ENCODE measurements at places on chromosomes 3 and 15. TPM values are rescaled to one million over a fixed set of nuclear protein-coding genes. Genes with fewer than 3 reads are reported as not detected.

- no peaks in the 10 kb centered on the region for H3K36me3 ChIP-seq
- peaks cover 26% of the 10 kb centered on the region for H3K27me3 ChIP-seq
- peaks cover 5% of the 10 kb centered on the region for H3K4me1 ChIP-seq
Measured at GRCh38 chr3:141663993-141664392, 74.1 kb upstream of the RNF7 start.

DNA sequence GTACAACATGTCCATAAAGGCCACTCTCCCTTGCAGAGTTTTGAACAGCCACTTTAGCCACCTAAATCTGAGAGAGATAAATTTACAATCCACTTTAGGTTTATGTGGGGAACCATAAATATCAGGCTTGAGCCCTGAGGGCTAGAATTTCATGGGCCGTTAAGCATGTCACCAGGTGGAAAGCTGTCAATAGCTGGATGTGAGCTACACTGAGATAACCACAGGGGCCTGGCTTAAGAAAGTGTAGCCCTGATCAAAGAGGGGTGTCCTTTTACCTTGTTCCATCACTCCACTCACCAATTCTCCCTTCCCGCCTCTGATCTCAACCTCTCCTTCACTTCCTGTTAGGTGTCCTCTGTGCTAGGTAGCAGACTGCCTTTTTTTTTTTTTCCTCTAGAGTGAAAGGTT, 172.8 kb upstream of the ICE2 start:
- peaks cover 37% of the 10 kb centered on the region for H3K4me1 ChIP-seq
- H3K27ac ChIP-seq = peak overlapping the region; percentile 70
- peak; percentile 28 for DNase-seq

GRCh38 chr3:130979117-130979516, 47.5 kb downstream of the ASTE1 start:
- no peak overlapping the region for H3K27ac ChIP-seq
- no peaks in the 10 kb centered on the region for H3K27me3 ChIP-seq
- no peak for DNase-seq
- H3K36me3 ChIP-seq = no peaks in the 10 kb centered on the region
- no peak overlapping the region for H3K4me3 ChIP-seq

GRCh38 chr15:31101262-31102038, at the start of gene TRPM1:
Gene TRPM1 (minus strand): TSS chr15:31101725. CDS start chr15:31081355, 20,370 bp downstream.
- no peak for DNase-seq
- peaks cover 19% of the 10 kb centered on the region for H3K4me1 ChIP-seq
- H3K27ac ChIP-seq = no peak within 1 kb of the TSS
- no peaks in the 10 kb centered on the region for H3K27me3 ChIP-seq

GRCh38 chr15:98957655-98958054, 49.9 kb downstream of the PGPEP1L start:
- no peak for DNase-seq
- H3K27me3 ChIP-seq = no peaks in the 10 kb centered on the region
- H3K4me3 ChIP-seq = no peak overlapping the region
- H3K4me1 ChIP-seq = no peaks in the 10 kb centered on the region
- no peak overlapping the region for H3K27ac ChIP-seq

DNA sequence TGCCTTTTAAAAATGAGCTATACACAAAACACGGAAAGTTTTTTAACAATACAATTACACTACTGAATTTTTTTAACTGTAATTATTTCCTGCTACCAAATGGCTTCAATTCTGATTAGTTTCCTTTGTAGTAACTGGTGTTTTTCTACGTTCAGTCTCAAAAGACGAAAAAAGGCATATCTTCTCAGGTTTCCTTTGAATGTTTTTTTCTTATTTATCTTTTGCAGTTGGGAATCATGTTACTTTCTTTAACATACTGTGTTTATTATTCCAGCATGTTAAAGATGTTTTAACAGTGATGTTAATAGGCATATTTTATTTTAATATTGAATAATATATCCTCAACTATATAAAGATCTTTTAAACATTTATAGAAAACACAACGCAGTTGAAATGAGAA, 1055.5 kb downstream of the ROBO1 start:
- DNase-seq = no peak
- H3K4me1 ChIP-seq = no peaks in the 10 kb centered on the region
- no peak overlapping the region for H3K27ac ChIP-seq

GRCh38 chr3:65408531-65409175, 630.1 kb downstream of the MAGI1 start:
- no peak for DNase-seq
- no peak overlapping the region for H3K4me3 ChIP-seq
- H3K36me3 ChIP-seq = no peaks in the 10 kb centered on the region
- no peaks in the 10 kb centered on the region for H3K27me3 ChIP-seq
- H3K4me1 ChIP-seq = peaks cover 3% of the 10 kb centered on the region

The DTWD1 gene
- 28.6 TPM for total RNA-seq

The CALML4 gene
- total RNA-seq = 15.8 TPM

The FBXL2 gene
- 4.4 TPM for total RNA-seq

The GRM7 gene
- not detected for total RNA-seq

All from GM23338 (cell line).